Stimulated activated effector memory CD8-positive, alpha-beta T cell treated with anti-CD3 and anti-CD28 coated beads, Interleukin-12 subunit alpha, Interleukin-12 subunit beta, amount 100 ng/mL, for 72 hours (primary cell): ENCODE measurements at places on chromosomes 6 and 20.

- DNase-seq = no peak
Measured at GRCh38 chr20:59733351-59733750, 129.0 kb downstream of the PHACTR3 start.

DNA sequence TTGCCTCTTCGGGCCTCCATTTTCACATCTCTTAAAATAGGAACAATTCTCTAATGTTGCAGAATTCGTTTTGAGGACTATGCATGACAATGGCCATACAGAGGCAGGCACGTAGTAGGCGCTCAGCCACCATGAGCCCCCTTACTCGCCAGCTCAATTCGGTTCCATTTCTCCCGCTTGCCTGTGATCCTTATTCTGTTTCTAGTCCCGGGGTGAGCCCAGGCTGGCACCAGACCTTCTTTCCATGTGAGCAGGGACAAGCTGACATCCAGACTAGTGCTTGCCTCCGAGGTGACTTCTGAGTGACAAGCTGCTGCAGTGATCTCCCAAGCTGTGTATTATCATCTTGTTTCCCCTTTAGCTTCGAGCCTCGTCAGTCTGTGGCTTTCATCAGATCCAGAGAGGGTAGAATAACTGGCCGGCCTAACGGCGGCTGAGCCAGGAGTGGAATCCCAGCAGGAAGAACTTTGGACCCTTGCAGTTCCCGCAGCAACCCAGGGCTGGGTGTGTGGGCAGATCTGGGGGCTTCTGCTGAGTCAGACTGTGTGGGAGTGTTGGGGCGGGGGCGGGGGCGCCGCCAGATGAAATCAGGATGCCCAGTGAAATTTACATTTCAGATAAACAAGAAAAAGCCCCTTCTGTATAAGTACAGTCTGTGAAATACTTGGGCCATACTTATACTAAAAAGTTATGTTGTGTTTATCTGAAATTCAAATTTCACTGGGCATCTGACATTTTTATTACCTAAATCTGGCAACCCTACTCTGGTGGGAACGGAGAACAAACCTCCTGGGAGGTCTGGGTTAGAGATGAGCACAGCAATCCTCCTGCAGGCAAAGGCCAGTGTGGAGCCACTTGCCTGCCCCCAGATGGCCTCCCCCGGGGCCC is 10.9 kb downstream of the BANF2 start:
- no peak for DNase-seq

DNA sequence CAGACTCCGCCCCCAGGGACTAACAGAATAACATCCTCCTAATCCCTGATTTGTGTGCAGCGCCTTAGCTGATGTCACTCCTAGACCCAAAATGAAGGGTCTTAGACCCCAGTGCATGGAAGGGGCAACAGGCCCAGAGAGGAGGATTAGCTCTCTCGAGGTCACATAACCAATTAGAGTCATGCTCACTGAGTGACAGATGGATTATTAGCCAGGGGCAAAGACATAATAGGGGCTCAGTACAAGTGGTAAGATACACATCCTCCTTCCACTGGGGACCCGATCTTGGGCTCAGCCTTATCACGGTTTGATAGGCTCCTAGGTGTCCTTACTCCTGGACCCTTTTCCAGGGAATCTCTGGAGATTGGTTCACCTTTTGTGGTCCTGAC is 858 bp downstream of the TP53INP2 start:
- DNase-seq = no peak

DNA sequence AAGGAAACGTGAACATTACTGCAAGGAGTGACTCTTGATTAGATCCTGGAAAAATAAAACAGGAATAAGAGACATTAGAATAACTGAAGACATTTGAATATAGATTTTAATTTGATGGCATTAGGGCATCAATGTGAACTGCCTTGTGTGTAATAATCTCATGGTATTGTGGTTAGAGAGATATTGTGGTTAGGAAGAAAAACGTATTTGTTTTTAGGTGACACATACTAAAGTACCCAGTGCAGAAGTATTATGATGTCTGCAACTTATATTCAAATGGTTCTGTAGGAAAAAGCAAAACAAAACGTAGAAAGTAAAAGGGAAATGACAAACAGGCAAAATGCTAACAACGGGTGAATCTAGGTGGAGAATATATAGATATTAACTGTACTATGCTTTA is 65.9 kb upstream of the OGFRL1 start:
- no peak for DNase-seq

DNA sequence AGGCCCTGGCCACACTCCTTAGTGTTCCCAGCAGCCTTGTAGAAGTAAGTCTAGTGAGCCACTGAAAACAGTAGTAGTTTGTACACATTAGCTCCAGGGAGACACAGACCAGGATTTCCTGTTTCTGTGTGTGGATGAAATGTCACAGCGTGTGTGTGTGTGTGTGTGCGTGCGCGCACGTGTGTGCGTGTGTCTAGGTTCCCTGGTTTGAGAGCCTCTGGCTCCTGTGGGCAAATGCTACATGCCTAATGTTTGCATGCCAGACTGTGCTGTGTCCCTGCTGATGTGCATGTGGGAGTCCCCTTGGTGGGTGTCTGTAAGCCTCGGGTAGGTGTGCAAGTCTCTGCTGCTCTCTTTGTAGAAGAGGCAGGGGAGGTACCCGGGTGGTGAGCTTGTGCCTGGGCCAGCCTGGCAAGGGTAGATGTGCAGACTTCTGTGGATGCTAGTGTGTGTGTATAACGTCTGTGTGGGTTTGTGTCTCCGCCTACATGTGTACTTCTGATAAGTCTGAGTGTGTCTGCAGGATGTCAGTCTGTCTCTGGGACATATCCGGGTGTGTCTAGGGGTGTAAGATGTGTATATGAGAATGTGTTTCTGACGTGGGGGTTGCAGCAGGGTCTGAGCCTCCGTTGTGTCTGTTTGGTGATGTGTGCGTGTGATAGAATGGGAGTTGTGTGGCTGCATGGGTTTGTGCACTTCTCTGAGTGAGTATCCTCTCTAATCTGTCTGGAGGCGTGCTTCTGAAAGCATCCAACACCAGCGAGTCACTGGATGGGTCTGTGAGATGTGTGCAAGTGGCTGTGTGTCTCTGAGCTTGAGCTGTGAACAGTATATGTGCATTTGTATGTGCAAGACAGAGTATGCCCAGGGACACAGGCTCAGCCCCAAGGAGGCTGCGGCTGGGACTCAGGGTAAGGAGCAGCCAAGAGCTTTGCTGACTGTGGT is 19.0 kb upstream of the TLDC2 start:
- DNase-seq = no peak

GRCh38 chr20:43736588-43737158 is 9.9 kb upstream of the GTSF1L start:
- no peak for DNase-seq

- no peak for DNase-seq
Measured at GRCh38 chr6:55794136-55794812, 81.1 kb downstream of the BMP5 start.

GRCh38 chr6:19050765-19051164 is 663.6 kb downstream of the RNF144B start:
- no peak for DNase-seq

- no peak for DNase-seq
Measured at GRCh38 chr6:134819863-134820800, 129.8 kb downstream of the ALDH8A1 start.
